ENCODE measurements at places on chromosomes 3 and 15.

- DNase-seq = peak; percentile 69
Observed at GRCh38 chr15:90407871-90408317, 19.9 kb downstream of the IQGAP1 start.

DNA sequence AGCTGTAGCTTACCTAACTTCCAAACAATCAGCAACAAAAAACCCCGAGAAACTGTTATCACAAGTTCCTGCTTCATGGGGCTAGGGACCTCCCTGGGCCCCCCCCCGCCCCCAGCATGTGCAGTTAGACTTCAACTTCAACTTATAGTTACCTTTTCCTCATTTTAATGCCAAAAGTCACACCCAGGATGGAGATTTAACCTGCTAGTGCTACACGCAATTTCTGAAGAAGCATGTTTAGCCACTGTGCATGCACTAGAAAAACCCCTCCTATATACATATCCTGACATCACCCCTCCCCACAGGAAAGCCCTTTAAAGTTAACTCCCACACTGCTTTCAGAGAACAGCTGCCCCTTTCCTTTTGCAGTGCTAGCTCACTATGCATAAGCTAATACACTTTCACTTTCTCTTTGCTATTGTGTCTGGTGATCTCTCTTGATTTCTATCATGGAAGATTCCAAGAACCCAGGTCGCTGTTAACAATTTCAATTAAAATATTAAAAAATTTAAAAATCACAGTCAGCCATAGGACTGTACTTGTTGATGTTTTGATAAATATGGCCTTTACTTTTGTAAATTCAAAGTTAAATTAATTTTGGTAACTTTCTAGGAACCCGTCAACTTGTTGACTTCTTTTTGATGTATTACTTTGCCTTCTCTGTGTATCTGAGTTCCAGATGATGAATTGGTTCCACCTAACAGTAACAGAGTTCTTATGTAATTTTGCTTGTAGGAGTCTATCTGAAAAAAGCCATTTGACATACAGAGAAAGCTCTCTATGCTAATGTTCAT is 75.2 kb upstream of the ACAD9 start:
- DNase-seq = no peak

GRCh38 chr15:59437142-59437816 is 707 bp upstream of the FAM81A start:
- no peak for DNase-seq

DNA sequence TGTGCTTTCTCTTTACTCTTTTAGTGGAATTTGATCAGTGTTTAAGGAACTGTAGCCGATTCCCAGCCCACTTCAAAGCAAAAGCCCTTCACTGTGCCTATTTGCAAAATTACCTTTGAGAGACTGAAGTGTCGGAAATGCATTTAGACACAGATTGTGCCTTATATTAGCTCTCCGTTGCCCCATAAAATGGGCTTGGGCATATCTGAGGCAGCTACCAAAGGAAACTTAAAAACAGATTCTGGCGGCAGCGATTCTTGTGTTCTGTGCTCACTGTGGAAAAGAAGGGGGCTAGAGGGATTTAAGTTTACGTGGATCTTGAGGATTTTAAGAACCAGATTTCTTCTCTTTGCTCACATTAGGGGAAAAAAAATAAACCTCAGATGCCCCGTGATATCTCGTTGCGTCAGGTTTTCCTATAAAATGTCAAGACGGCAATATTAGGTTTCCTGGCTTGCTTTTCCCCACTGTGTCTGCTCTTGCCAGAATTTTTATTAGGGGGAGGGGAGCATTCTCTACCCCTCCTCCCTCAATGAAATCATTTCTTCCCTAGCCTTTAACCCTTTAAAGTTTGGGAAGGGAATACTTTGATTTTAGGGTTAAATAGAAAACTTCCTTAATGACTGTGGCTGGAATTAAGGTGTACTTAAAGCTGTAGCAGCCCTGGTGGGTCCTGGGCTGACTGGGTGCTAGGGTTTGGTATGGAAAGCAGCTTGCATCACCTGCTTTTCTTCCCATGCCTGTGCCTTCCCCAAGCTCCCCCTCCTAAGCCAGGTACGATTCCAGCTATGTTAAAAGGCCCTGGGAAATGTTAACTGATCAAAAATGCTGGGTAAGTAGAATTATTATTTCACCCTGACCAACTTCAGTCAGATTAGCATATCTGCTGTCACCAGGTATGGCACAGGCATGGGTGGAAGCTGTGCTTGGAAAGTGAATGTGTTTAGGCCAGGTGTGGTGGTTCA is 73.8 kb downstream of the SMAD3 start:
- no peak for DNase-seq

DNA sequence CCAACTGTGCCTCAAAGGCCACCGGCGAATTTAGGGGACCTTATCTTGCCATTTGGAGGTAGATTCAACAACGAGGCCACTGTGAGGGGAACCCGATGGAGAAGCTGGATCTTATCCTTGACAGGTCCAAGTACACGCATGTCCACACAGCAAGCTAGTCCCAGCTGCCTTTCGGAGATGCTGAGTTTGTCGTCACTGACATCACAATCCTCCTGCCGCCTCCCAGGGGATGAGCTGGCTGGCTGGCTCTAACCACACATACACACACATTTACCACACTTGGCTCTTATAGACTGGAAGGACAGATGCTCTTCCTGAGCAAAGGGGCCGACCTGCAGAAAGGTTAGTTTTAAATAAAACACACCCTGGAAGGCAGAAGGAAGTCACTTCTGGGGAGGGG is 176.3 kb downstream of the STT3B start:
- DNase-seq = no peak

- no peak for DNase-seq
Observed at GRCh38 chr3:4408958-4409357, 58.1 kb downstream of the SUMF1 start.

GRCh38 chr15:60574801-60575631 is 96.1 kb upstream of the ICE2 start:
- DNase-seq = no peak

GRCh38 chr15:74598126-74598842 is 17.4 kb upstream of the CLK3 start:
- peak; percentile 84 for DNase-seq

GRCh38 chr3:195443391-195443989 is 670 bp upstream of the ACAP2 start:
- no peak for DNase-seq
